ENCODE measurements at places on chromosomes 4 and X. TPM values are rescaled to one million over a fixed set of nuclear protein-coding genes. Genes with fewer than 3 reads are reported as not detected.

RASGEF1B gene
- 0.25 TPM for total RNA-seq

BEX1 gene
- not detected for total RNA-seq

SPANXN4 gene
- total RNA-seq, result not detected

GPR82 gene
- not detected for total RNA-seq

ARX gene
- total RNA-seq, result 0.22 TPM

NPY2R gene
- not detected for total RNA-seq

SPACA5 gene
- not detected for total RNA-seq

XKRX gene
- 0.47 TPM for total RNA-seq

CCDC120 gene
- total RNA-seq, result 13.5 TPM

PAGE2 gene
- total RNA-seq, result not detected
